Kidney epithelial cell (primary cell): ENCODE measurements at places on chromosomes 5 and 9. TPM values are rescaled to one million over a fixed set of nuclear protein-coding genes. Genes with fewer than 3 reads are reported as not detected.

DNA sequence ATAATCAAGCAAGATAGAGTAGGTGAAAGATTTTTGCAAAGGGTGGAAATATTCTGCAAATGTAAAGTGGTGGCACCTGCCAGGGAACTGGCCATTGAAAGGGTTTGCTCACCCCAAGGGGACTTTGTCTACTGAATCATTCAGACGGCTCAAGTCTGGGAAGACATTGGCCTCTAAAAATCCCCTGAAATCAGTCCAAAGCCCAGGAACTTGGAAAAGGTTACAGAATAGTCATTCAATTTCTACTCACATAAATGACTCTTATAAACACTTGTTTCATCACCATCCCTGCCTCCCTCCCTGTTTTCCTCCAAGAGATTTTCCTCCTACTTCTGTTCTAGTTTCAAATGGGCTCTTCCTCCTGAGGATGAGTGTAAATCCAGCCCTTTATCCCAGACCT lies 28.5 kb downstream of the ZNF366 start:
- DNase-seq = no peak

DNA sequence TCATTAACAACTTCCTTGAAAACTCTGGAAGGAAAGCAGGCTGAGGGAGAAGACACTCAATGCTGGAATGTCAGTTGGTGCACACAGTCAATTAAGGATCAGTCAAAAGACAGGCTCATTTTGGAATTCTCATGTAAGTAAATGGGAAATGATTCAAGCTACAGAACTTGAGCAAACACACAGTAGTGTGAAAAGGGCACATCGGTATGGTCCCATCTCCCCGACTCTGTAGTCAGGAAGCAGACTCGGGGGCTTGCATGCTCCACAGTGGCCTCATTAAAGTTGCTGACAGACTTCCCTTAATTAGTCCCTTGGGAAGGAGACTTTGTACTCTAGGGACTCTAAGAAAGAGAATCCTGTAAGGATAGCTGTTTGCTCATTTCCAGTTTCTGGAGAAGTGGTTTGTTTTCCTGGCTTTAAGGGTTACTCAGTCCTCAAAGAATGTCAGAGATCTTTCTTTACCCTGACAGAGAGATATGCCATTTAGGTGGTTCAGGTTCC lies 339.2 kb downstream of the ADAMTS6 start:
- peak; percentile 25 for DNase-seq

DNA sequence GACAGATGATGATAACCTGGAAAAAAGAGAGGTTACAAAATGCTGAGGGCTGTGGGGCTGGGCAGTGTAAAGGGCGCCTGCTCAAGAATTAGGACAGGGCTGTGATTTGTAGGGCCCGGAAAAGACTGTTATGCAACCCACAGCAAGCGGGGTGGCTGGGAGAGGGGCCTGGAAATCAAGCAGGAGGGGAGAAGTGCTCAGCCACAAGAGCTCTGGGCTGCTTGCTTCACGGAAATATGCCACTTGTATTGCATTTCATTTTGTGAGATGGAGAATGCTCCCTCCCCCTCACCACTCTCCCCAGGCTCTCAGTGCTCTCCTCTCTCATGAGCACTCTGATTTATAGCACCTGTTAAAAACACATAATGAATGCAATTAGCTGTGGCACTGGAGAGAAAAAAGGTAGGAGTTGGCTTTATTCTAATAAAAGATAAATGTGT lies 8.4 kb upstream of the HAND1 start:
- DNase-seq = no peak

- DNase-seq = peak; percentile 52
Observed at GRCh38 chr5:82952326-82952725, 124.9 kb downstream of the TMEM167A start.

- no peak for DNase-seq
Observed at GRCh38 chr5:178732281-178732680, 1.8 kb upstream of the ZNF354A start.

DNA sequence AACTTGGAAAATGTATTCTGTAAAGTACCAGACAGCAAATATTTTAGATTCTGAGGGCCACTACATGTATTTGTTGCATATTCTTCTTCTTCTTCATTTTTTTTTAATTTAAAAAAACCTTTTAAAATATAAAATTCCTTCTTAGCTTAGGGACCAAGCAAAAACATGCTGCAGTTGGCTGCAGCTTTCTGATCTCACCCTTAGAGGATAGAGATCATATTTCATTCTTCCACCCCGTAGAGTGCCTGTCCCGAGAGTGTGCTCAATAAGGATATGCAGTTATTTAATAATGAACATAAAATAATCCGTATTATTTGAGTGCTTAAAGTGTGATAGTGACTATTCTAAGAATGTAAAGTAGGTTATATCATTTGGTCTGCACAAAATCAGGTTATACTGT lies 204.2 kb upstream of the CD180 start:
- no peak for DNase-seq

DNA sequence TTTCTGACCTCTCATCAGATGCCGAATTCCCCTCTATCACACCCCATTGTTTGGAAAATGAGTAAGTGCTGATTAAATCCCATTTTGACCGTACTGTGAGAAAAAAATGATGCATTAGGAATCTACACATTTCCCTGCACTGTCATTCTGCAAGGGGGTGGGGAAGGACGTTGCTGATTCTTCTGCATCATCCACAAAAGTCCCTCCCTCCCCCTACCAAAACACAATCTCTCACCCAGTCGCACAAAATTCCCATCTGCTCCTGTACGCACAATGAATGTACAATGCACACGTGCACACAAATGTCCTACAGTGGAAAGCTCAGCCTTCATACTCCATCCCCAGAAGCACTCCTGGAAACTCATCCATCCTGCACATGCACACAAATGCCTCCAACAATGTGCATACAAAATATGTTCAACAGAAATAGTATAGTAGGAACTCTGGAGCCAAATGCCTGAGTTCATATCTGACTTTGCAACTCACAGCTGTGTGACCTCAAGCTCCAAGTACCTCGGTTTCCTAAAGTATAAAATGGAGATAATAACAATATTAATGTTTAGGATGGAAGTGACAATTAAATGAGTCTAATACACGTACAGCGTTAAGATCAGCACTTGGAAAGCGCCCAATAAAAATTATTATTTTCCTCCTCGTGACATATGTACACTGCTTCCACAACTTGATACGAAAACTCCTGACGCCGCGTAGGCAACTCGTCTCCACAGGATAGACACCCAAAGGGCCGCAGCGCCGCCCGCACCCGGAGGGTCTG lies 809 bp downstream of the TNIP1 start:
- no peak for DNase-seq

- DNase-seq = no peak
Observed at GRCh38 chr9:81344366-81344765, 345.0 kb downstream of the TLE1 start.

DNA sequence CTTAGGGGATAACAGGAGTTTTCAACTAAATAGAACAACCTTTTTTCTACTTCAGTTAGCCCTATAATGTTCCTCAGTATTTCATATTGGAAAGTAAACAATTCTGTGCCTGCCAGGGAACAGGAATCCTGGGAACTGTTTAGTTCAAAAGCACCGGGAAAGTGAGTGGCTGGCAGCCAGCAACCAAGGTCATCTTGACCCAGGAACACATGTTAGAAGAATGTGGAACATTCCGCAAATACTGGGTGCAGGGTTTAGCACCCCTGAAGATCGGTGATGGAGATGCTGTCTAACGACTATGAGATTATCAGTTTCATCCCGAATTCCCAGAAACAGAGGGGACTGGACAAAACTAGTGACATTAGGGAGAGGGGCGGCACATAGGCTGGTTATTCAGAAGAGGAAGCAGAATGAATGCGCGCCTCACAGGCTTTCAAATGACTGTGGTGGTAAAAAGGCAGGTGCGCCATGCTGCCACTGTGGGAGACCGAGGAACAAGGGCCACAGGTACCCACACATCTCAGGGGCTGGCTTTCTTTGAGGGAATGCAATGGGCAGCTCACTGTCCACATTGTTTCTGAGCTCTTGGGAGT lies 51.2 kb downstream of the IPPK start:
- no peak for DNase-seq

GRCh38 chr5:14161825-14162556 lies 18.8 kb downstream of the TRIO start:
- DNase-seq = no peak

DNA sequence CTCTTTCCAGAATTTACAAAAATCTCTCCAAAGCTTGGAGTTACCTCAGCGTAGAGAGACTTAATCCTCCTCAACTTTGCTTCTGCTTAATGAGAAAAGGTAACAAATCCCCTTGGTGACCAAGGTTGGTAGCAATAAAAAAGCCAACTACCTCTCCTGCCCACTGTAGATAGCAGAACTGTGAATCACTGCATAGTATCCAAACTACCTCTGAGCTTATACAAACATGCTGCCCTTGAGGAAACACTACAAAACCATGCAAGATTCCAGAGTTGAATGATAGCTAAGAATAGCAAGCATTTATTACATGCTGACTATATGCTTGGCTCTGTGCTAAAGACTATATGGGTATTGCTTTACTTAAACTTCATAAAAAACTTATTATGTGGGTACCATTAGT lies 2.8 kb upstream of the ADAMTS12 start:
- peak; percentile 70 for DNase-seq

DNA sequence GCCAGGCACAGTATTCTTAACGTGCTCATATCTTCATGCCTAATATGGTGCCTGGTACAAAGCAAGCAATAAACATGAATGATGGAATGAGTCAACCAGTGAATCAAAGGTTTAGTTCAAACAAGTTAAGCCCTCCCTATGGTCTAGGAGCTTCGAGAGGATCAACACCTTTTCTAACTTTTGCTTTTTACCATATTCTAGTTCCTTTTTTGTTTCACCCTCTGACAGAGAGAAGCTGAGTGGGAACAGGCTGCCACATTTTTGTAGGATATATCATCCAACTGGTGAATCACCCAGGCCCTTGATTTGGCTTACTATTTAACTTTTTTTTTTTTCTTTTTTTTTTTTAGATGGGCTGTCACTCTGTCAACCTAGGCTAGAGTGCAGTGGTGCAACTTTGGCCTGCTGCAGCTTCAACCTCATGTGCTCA lies 39.3 kb upstream of the TNC start:
- peak; percentile 74 for DNase-seq

Gene LHX3
- not detected in 2 replicates for total RNA-seq

Gene DIPK1B
- 17.1 and 27.0 TPM in 2 replicates for total RNA-seq

Gene NDFIP1
- 52.1 and 54.3 TPM in 2 replicates for total RNA-seq

Gene CCL28
- 4.7 and 7.5 TPM in 2 replicates for total RNA-seq

Gene BBLN
- 406 and 420 TPM in 2 replicates for total RNA-seq

Gene GABRA1
- not detected in 2 replicates for total RNA-seq

Gene CFAP77
- 0.48 and 0.58 TPM in 2 replicates for total RNA-seq

Gene FRMD3
- total RNA-seq = 5.0 and 5.2 TPM in 2 replicates

Gene SLC6A3
- total RNA-seq = not detected in 2 replicates

Gene BTNL3
- total RNA-seq = not detected in 2 replicates

Gene TCERG1
- total RNA-seq = 50.1 and 55.0 TPM in 2 replicates

Gene PLK2
- 245 and 343 TPM in 2 replicates for total RNA-seq

Gene HSPB3
- 0.50 TPM in 1 of 2 replicates, not detected in the other for total RNA-seq

Gene C5orf52
- total RNA-seq = not detected in 2 replicates
